ENCODE measurements at places on chromosomes 11 and 22. TPM values are rescaled to one million over a fixed set of nuclear protein-coding genes. Genes with fewer than 3 reads are reported as not detected.

The CYB561A3 gene
- 34.4 TPM for total RNA-seq

The PANX2 gene
- total RNA-seq, result 1.9 TPM

The KRTAP5-9 gene
- total RNA-seq, result not detected

- no peak for DNase-seq
These were observed 11.7 kb upstream of the RBMXL2 start for GRCh38 chr11:7077101-7077500.

DNA sequence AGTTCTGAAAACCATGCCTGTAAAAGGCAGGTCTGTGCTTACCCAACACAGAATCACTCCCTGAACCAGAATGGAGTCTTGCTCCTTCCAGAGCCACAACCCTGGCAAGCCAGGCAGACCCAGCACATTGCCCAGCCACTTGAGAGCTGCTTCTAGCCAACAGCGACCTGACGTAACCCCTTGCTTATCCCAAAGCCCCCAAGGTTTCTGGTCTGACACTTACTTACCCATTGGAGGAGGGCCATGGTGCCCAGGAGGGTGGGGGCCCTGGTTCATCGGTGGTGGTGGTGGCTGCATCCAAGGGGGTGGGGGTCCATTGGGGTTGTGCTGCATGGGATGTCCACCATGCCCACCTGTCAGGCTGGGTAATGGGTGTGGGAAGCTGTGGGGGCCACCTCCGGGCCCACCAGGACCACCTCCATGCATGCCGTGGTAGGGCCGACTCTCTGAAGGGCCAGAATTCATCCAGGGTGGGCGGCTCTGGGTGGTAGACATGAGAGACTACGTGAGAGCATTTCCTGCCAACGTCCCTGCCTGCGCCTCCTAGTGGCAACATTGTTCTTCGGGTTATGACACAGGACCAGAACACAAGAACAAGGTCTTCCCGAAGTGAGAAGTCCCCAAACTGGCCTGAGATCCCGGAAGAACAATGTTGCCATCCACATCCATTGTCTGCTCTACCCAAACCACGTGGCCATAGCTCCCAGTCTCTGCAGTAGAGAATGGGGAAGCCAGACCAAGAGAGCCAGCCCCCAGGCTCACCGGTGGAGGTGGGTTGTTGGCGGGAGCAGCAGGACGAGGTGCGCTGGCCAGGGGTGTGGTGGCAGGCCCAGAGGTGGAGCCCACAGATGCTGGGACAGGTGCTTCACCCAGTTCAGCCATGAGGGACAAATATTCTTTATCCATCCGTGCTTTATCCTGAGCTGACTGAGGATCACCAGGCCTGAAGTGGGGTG lies 7.8 kb upstream of the PYGM start:
- peak; percentile 90 for DNase-seq

DNA sequence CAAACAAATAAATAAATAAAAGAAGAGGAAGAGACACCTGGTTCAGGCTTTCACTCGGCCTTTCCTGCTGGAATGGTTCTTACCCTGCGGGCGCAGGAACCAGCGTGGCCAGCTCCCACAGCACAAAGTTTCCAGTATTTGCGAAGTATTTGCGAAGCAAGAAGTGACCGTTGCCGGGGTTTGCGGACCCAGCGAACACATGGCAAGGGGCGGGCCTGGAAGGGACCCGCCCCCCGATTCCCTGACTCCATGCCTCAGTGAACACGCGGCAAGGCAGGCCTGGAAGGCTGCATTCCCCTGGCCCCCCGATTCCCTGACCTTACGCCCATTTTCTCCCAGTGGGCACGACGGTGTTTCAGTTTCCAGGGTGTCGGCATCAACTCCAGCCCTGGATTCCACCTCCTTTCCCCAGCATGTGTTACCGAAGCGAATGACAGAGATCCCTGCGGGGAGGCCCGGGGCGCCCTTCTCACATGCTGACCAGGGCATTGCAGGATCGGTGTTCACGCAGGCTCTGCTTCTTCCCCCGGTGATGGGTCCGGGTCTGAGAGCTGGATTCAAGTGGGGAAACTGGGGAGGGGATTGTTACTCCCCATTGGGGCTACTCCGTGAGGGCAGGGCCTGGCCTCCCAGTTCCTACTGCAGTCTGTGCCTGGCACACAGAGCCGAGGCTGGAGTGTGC lies 102.8 kb downstream of the MPPED1 start:
- no peak for DNase-seq

- no peak for DNase-seq
These were observed 154.9 kb downstream of the MPPED1 start for GRCh38 chr22:43566561-43567332.

DNA sequence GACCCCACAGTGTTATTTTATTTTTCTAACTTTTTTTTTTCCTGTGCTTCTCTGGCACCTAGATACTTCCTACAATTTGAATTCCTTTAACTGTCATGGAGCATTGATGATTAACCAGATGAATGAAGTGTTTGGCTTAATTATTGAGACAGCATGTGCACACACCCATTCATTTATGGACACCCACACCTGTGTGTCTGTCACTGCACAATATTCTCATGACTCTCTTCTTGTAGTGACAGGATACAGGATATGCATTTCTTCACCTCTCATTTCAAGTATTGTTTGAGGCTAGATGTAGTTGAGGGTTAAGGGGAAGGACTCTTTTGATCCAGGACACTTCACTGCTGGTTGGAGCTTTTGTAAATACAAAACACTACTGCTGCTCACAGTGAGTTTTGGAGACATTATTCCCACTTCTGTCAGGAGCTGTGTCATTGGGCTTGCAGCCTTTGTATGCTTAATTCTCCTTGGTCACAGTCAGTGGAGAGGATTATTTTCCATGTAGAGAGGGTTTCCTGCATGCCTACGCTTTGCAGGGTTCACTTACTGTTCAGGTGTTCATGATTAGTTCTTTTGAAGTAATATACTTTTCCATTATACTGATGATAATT lies 33.5 kb downstream of the SPECC1L start:
- DNase-seq, result no peak

GRCh38 chr22:35274154-35274871 lies 17.0 kb downstream of the HMGXB4 start:
- no peak for DNase-seq

DNA sequence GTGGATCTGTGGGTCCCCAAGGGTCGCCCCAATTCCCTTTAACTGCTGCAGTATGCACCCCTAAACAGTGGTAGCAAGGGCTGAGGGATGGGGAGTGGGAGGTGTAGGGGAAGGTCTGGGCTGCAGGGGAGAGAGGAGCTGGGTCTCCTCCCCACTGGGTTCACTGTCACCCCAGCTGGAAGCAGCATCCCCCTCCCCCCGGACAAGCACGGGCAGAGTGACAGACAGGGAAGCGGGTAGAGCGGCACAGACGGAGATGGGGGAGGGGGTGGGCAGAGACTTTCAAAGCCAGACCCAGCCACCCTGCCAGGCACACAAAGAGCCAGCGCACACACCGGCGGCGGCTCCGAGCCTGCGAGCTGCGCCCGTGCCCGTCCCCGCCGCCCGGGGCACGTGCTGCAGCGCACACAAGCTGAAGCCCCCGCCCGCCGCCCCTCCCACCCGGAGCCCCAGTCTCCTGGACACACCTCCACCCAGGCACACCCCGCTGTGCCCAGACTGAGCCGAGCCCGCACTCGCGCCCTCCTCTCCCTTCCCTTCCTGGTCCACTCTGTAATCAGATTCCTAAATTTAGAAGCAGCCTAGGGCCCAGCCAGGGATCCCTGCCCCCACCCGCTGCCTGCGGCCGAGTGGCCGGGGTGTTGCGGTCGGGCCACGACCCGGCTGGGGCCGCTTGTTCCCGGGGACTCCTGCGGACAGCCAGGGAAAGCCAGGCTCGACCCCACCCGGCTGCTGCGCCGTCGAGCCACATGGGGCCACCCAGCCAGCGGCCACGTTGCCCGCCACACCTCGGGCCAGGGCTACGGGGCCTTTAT lies 935 bp upstream of the RCOR2 start:
- no peak for DNase-seq

GRCh38 chr11:115709297-115709696 lies 205.1 kb upstream of the CADM1 start:
- DNase-seq, result no peak

GRCh38 chr11:78607696-78608095 lies 33.0 kb upstream of the NARS2 start:
- no peak for DNase-seq

GRCh38 chr11:15157606-15158137 lies 42.9 kb downstream of the INSC start:
- no peak for DNase-seq

DNA sequence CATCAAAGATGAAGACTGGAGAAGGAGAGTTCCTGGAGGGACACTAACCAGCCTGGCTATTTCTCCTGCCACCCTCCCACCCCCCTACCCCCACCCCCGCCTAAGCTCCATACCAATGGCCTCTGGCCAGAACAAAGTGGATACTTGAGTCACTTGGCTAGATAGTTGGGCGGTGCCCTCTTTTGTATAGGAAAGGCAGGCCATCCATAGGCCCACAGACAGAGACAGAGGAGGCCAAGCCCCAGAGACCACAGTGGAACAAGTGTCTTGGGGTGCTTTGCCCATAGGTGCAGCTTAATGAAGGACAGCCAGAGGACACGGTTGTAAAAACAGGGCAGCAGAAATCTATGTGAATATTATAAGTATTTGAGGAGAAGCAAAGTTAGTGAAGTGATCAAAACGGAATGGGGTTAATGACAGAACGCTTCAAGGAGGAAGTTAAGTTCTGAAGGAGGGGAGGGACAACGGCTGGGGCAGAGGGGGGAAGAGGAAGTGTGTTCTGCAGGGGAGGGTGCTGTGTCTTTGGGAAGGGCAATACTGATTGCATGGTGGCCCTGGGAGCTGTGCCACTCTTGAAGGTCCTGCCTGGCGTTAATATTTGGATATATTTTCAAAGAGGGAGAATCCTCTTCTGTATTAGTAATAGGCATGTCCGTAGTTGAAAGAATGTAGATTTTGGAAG lies 32.7 kb downstream of the FLI1 start:
- no peak for DNase-seq

DNA sequence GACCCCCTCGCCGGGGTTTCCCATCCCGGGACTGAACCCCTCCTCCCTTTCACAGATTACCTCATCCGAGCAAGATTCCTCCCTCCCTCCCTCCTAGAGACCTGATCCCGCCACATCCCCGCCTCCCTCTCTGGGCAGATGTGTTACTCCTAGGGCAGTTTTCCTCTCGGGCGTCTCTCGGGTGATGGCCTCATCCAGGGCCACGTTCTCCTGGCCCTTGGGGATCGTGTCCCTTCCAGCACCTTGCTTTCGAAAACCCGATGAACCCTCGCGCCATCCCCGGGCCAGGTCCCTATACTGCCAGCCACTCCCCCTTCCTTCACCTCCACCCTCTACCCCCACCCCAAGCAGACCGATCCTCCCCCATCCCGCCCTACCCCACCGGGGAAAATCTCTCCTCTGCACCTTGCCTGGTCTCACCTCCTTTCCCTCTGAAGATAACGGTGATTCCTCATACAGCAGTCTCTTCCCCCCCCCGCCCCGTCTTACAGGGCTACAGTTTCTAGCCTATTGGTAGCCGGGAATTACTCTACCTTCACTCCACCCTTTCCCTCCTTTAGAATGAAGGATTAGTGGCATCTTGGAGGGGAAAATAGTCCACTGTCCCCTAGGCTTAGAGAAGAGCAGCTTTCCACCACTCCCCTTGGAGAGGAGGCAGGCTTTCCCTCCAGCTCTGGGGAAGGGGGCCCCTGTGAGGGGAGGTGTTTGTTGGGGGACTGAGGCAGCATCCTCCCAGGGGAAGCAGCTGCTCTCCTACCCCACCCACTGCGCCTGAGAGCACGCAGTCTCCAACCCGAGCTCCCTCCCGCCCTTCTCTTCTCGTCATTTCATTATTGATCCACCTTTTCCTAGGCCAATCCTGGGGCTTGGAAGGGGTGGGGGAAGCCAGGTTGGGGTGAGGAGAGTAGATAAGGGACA lies 1.2 kb downstream of the KMT2A start:
- no peak for DNase-seq

GRCh38 chr22:23086787-23087186 lies 16.5 kb downstream of the GNAZ start:
- no peak for DNase-seq

- DNase-seq, result no peak
These were observed 38.0 kb downstream of the MRGPRD start for GRCh38 chr11:68942751-68943271.

Measured in mesenteric fat pad (tissue), 1 donor.